NCI-H2171 (cell line): ENCODE measurements at places on chromosomes 3 and 15.

DNA sequence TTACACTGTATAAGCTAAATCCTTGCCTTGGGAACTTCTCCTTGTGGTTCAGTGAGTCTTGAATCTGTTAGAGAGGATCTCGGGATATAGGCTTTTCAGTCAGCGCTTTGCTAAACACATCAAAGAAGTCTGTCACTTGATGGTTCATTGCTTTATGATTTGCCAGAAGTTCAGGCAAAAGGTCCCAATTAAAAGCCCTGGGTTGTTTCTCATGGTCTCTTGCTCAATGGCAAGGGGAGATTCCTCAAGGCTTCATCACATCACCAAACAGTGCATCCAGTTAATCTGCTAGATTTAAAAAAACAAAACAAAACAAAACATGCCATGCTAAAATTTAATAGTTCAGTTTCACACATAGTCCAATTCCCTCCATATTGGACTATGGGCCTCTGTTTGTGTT is 114.8 kb downstream of the FILIP1L start:
- DNase-seq: no peak

DNA sequence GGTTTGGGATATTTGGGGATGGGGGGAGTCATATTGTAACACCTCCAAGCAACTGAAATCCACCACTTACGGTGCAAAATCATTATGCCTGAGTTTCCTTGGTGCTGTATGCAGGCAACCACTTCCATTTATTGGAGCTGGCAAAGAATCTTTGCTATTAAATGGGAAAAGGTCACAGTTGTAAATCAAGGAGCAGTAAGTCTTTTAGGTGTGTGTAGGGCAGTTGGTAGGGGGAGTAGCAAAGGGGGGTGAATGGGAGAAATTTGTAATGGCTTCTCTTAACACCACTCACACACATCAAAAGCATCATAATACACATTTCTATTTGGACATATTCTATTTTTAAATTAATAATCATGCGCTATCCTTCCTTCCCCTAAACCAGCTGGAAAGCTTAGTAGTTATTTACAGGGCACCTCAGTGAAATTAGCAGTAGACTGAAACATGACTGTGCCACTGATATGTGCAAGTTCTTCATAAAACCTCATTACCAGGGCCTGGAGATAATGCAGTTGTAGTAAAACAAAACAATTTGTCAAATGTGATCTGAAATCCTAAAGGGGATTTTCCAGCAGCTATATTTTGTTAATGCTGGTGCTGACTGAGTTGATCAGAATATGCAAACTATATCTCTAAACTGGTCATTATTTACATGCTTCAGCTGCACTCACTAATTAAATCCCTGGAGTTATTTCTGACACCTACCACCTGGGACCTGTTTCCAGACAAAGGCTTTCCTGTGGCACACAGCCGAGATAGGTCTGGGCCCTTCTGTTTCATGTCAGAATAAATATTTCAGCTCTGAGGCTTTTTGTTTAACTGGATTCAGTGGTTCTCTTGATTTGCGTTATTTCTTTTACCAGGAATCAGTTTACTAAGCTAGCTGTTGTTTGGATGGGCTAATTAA is 90.1 kb downstream of the B3GALNT1 start:
- DNase-seq: peak; percentile 66

GRCh38 chr3:113968986-113969385 is 21.2 kb downstream of the ZDHHC23 start:
- no peak for DNase-seq

DNA sequence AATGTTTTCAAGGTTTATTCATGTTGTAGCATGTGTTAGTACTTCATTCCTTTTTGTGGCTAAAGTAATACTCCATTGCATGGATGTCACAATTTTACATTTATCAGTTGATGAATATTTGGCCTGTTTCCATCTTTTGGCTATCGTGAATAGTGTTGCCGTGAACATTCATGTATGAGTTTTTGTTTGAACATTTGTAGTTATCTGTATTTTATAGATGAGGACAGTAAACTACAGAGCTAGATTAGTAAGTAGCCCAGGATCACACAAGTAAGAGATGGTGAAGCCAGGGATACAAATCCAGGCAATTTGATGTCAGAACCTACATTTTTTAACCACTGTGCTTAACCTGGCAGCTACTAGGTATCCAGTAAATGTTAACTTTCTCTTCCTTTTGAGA is 63.2 kb downstream of the ASTE1 start:
- no peak for DNase-seq

DNA sequence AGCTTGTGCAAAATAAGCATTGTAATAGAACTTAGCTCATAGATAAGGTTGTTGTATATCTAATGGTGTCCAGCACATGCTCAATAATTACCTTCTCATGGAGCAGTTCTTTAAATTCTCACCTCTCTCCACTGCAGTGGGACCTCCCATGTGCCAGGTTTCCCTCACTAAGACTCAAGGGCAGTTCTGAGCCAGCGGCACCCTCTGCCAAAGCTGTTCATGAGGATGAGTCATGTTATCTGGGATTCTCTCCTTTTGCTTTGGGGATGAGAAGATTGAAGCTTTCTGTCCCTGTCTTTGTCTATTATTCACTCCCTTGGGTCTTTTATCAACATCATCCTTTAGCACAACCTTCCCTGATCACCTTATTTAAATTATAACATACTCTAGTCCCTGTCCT is 15.6 kb upstream of the AMOTL2 start:
- DNase-seq: no peak

- no peak for DNase-seq
Observed at GRCh38 chr15:31252171-31252785, 74.4 kb upstream of the KLF13 start.

- DNase-seq: no peak
Observed at GRCh38 chr3:50201573-50202315, 3.3 kb upstream of the SLC38A3 start.

- no peak for DNase-seq
Observed at GRCh38 chr15:62503451-62503850, 338.4 kb upstream of the C2CD4B start.

DNA sequence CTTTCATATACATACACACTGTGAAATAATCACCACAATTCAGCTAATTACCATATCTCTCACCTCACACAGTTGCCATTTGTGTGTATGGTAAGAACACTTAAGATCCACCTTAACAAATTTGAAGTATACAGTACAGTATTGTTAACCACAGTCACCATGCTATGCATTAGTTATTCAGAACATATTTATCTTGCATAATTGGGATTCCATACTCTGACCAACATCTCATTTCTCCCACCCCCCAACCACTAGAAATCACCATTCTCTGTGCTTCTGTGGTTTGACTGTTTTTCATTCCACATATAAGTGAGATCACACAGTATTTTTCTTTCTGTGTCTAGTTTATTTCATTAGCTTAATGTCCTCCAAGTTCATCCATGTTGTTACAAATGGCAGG is 247.7 kb upstream of the CTNNB1 start:
- no peak for DNase-seq

DNA sequence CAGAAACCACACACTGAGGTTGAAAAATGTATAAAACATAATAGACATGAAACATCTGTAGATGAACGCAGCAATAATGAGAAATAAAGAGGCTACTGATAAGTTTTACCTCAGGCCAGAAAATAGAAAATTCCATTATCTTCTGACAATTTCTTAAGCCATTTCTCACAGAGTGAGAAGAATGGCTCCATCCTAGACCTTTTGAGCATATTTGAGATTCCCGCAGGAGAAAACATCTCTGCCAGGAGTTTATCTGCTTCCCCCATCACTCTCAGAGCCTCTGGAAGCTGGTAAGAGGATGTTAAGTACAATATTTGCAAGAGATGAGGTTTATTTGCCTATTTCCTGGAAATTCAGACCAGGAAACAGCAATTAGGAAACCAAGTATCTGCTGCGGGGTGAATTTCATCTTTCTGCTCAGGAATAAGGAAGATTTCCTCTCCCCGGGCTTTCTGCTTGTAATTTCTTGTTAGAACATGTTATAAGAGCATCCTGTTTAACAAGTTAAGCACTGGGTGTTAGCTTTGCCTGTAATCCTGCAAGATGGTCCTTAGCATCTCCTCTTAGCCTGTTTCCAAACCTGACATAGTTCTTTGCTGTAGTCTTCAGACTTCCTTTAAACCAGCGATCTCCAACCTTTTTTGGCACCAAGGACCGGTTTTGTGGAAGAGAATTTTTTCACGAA is 54.8 kb downstream of the ATP13A4 start:
- no peak for DNase-seq

DNA sequence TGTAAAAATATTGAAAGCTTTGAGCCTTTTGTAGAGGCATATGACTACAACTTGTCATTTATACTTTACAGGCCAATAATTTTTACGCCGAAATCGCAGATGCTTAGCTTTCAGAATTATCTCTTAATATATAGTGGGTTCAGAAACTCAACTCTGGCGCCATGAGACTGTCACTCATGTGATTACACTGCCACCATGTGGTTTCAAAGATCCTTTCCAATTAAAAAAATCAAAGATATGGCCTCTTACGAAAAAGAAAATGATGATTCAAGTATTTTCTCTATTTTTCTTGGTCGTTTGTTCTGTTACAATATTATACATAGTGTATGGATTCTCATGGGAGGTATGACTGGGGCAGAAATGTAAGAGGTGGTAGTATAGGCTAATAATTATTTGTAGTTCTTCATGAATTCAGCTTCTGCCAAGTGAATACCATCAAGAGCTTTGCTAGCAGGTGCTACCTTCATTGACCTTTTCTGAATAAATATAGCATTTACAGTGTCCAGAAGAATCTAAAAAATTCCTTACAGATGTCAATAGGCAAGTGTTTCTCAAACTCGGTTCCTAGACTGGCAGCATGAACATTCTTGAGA is 751.7 kb upstream of the GOLIM4 start:
- DNase-seq: peak; percentile 13

DNA sequence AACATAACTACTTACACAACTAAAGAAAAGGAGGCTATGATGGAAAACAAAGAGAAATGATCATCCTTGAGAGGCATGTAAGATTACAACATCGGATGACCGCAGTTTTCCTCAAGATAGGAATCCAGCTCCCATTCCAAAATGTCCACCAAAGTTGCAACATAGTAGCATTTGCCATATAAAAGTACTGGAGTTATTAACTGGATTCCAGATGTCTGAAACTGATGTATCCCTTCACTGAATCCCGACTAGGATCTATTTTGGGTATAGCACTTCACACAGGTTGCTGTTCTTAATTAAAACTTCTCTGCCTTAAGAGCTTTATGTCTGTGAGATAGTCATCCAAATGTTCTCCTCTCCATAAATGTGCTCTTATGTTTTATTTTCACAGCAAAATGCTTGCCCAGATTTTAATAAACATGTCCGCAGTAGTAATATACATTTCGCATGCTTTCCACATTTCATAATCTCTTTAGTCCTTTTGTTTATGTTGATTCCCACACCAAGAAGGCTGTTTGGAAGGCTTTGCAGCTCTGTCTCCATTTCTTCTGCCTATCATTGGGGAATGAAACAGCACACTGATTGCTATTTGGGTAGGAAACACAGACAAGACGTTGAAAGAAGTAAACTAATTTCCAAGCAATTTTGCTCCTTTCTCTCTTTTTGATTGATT is 716.5 kb upstream of the CFAP20DC start:
- DNase-seq: no peak
